ENCODE measurements at places on chromosomes 13 and 19.

- DNase-seq: no peak
Observed at GRCh38 chr13:77040076-77040475, 13.1 kb upstream of the FBXL3 start.

- no peak for DNase-seq
Observed at GRCh38 chr19:51263808-51264207, 12.9 kb downstream of the SIGLECL1 start.

DNA sequence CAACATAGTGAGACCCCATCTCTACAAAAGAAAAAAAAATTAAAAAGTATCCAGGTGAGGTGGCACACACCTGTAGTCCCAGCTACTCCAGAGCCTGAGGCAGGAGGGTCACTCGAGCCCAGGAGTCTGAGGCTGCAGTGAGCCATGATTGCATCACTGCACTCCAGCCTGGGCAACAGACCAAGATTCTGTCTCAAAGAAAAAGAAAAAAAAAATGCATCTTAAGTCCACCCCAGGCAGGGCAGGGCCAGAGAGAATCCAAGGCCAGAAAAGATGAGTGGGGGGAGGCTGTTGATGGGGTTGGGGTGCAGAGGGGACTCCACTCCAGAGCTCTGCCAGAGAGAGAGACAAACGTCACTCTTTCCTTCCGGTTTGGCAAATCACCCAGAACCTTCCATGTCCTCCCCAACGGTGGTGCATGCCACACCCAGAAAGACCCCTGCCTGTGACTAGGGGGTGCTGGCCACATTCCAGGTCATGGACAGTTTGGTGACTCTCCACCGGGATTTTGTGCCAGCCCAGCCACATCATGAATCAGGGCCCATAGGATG lies 431 bp downstream of the FUT3 start:
- no peak for DNase-seq

DNA sequence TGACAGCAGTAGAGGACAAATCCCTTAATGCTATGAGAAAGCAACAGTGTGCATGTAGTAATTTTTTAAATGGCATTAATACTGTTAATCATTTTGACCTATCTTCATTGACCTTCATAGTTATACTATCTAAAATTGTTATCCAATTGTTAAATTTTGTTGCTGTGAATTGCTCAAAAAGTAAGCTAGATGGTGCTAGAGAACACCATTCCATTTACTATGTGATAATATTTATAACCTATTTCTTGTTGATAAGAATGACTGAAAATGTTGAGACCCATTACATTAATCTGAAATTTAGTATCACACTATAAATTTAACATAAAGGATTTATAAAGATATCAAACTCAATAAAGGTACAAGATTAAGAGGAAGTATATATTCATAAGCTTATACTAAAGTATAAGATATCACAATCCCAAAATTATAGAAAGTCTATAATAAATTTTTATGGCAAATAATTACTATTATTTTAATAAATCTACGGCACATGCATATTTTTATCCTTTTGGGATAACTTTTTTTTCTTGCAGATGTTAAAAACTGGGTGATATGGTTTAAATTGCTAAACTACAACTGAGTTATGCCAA lies 1573.3 kb downstream of the PCDH9 start:
- DNase-seq: no peak

DNA sequence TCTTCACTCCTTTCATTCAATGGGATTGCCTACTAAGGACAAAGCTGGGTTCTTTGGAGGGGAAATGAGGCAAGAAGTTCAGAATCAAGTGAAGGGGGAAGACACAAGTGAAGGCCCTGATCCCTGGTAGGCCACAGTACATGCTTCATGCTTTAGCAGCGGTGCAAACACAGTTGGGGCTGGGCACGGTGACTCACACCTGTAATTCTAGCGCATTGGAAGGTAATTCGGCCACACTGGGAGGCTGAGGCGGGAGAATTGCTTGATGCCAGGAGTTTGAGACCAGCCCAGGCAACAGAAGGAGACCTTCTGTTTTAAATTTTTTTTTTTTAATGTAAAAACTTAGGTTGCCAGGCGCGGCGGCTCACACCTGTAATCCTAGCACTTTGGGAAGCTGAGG lies 23.4 kb upstream of the GATAD2A start:
- DNase-seq: no peak

DNA sequence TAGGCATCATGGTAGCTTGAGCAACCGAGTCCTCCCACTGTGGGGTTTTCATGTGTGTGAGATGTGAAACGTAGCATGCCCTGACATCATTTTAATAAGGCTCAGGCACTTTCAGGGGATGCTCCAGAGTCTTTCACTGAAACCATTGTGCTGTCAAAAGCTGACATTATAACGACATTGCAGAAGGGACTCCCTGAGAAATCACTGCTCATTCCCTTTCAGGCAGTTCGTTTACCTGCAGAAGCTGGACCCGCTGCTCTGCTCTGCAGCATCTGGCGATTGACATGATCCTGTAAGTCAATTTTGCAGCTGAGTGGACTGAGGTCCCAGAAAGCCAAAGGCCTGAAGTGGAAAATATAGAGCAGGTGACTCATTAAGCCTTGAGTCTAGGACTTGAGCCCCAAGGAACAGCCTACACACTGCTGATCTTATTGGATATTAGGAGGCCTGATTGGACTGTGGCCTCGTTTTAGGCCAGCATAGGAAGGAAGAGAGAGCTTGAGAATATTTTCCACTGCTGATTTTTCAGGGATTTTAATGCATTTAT lies 54.0 kb upstream of the CNMD start:
- DNase-seq: no peak

DNA sequence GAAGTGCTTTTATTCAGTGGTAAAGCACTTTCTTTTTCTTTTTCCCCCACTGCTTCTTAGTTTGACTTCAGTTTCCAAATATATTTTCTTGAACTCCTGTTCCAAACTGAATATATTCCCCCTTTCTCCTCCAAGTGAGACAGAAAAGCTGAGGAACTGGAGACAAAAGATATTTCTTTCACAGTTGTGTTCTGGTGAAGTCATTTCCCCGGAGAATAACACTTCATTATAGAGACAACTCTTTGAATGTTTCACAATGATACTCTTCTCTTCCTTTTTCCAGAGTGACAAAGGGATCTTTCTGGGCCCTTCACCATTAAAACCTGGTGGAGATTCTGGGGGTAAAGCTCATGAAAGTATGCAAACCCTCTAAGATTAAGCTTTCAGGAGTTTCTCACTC lies 860.8 kb upstream of the SLITRK5 start:
- DNase-seq: no peak

GRCh38 chr13:54573186-54573585 lies 1544.6 kb downstream of the OLFM4 start:
- no peak for DNase-seq

DNA sequence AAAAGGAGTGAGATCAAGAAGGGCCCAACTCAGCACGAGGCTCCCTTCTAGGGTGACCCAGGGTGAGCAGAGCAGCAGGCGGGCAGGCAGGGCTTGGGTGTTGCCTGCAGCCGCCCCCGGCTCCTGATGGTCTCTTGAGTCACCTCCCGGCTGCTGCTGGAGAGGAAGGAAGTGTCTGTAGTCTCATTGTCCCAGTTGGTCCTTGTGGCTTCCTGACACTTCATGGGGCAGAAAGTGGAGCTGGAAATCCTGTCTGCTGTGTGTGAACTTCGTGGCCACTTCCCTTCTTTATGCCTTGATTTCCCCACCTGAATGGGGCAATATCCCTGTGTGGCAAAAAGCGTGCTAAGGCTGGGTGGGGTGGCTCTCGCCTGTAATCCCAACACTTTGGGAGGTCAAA lies 2.5 kb downstream of the MAP1S start:
- no peak for DNase-seq

- no peak for DNase-seq
Observed at GRCh38 chr19:10968527-10969135, 7.8 kb downstream of the SMARCA4 start.

- no peak for DNase-seq
Observed at GRCh38 chr19:30717381-30717780, 345.2 kb downstream of the ZNF536 start.

DNA sequence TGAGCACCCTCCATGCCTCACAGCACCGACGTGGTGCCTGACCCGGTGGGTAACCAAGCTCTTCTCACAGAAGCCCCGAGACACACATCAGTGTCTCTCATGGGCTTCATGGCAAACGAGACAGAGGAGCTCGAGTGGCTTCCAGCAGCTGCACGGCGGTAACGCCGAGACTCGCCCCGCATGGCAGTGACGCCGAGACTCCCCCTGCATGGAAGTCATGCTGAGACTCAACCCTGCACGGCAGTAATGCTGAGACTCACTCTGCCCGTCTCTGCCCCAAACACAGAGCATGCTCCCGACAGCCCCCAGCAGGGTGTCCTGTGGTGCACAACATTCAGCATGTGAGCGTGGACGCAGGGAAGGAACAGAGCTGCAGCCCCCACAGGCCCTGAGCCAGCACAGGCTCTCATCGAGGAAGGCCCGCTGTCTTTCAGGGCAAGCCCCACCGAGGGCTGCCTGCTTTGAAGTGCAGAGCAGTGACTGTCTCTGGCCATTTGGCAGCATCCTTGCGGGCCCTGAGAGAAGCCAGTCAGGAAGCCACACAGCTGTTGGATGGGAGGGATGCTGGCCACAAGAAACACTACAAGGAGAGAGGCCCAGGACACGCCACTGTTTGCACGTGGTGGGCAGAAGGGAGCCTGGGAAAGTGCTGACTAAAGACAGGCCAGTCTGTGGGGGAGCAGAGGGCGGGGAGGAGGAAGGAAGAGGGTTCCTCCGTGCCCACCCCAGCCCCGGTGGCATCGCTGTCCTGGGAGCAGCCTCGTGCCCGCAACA lies 9.5 kb downstream of the GAS6 start:
- no peak for DNase-seq

GRCh38 chr19:15422296-15423075 lies 3.7 kb upstream of the AKAP8L start:
- DNase-seq: no peak

GRCh38 chr19:5193192-5193591 lies 147.4 kb downstream of the PTPRS start:
- DNase-seq: no peak

DNA sequence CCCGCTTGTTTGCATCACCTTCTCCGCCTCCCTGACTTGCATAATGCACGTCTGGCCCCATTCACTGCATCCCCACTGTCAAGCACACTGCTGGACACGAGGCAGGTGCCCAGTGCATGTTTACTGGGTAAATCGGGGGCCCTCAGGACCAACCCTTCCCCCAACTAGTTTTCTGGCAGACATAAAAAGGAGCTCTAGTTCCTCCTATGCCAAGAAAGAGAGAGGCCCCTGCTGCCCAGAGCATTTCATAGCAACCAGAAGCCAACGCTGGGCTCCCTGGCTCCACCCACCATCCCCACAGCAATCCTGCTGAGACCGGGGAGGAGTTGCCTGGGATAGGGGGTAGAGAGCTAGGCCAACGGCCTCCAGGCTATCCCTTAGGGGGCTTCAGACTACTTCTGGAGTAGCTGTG lies 23.2 kb downstream of the ANKRD27 start:
- no peak for DNase-seq
